ENCODE measurements at places on chromosomes 13 and 19.

- peak; percentile 17 for DNase-seq
Observed at GRCh38 chr13:74767050-74767449, 632.8 kb upstream of the KLF12 start.

DNA sequence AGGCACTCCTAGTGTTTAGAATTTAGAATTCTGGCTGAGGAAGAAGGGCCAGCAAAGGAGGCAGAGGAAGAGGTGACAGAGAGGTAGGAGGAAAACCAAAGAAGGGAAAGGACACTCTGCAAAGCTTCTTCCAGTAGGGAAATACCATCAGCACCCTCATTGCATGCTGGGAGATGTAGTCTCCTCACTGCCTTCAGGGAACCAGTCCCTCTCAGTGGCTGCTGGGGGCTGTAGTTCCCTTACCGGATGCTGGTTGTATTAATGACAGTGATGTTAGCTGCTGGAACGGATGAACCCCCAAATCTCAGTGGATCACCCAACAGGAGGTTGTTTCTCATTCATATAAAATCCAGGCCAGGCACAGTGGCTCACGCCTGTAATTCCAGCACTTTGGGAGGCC lies 10.1 kb downstream of the GRIN2D start:
- peak; percentile 65 for DNase-seq

DNA sequence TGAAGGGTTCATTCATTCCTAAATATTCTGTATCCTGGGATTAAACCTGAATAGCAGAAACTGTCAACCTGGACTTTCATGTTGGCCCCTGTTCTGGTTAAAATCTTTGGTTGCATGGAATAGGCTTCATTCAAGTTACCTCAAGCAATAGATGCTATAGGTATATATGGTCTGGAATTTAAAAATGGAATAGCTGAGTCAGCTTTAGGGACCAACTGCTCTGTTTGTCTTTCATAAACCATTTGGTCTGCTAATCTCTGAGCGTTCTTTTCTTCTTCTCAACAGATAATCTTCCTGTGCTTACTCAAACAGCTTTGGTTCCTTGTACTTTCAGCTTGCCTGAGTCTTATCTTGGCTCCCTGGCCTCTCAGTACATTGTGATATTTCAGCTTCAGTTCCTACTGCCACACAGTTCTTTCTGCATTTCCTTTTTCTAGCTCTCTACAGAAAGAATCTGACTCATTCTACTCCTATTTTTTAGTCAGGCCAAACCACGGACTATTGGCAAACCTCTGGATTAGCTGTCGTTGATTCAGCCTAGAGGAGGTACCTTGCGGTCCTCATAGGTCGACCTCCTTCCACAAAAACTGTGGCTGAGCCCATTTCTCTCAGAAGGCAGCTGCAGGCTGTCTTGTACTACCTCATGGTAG lies 35.9 kb upstream of the MAB21L1 start:
- peak; percentile 51 for DNase-seq

GRCh38 chr13:37984357-37984756 lies 114.8 kb upstream of the TRPC4 start:
- no peak for DNase-seq
